ENCODE measurements at places on chromosomes 6 and 20.

DNA sequence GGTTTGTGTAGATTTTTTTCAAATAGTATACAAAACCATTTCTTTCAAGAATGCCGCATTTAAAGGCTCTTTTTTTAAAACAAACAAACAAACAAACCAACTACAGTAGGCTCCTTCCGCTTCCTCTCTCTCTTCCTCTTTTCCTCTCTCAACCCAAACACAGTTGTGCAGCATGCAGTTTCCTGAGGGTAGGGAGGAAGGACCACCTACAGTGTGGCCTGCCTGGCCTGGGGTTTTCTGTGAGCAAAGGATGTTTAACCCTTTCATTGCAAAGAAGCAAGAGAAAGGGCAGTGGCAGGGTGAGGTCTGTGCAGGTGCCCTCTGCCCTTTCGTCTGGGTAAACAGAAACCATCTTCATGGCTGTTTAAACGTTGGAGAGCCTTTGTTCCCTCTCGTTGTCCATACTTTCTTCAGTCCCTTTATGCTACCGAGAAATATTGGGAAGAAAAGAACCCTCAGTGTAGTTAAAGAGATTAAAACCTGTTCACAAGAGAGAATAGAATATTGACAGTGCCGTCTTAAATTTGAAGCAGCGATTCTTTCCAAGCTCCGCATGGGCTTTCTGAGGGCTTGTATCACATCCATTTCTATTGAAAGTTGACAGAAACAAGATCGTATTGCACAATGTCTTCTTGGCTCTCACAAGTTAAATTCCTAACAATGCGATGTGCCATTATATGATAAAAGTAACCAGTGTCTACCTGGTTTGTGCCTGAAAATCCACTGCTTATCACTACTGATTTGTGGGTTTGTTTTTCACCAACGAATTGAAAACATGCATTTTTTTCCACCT, 215.5 kb upstream of the SNX9 start:
- peak; percentile 71 for DNase-seq

DNA sequence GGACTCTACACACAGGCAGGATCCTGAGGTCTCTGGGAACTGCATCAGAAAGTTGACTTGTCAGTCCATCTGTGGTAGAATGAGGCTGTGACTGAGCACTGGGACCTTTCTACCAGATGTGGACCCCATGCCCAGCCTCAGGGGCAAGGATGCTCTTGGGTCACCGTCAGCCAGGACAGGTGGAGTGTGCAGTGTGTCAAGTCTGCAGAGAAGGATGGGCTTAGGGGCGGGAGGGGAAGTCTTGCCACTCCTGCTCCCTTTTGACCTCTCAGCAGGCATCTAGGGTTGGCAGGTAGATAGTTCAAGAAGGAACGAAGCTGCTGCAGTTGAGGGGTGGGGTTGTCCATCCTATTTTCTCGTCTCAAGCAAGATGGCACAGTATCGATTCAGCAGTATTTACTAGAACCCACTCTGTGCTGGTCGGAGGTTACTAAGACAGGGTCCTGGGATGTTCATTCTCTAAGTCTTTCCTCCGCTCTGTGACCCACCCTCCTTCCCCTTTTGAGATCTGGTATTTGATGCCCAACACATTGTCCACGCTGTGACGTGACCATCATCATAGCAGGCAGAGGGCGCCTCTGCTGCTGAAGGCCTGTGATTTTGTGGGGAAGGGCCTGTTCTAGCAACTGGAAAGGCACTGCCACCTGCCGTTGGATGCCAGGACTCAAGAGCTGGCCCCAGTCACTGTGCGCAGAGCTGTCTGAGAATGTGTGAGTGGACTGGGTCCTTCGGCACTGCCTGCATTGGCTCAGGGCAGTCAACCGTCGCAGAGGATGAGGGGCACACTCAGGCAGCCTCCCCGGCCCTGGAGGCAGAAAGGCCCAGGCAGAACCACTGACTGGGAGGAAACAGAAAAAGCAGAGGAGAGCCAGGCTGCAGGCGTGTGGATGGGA, 23.2 kb downstream of the RBCK1 start:
- peak; percentile 81 for DNase-seq

DNA sequence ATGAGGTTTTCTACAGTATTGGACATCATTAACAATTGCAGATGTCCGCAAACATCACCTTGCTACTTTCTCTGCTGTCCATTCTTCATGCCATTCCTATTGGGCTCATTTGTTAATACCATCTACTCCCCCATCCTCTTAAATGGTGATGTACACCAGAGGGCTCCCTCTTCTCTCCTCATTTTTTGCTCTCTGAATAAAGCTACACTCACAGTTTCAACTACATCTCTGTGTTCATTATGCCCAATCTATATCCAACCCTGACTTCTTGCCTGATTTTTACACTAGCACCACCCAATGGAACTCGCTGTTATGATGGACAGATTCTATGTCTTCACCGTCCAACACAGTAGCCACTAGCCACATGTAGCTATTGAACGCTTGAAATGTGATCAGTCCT, 288.1 kb upstream of the ID4 start:
- DNase-seq, result no peak

DNA sequence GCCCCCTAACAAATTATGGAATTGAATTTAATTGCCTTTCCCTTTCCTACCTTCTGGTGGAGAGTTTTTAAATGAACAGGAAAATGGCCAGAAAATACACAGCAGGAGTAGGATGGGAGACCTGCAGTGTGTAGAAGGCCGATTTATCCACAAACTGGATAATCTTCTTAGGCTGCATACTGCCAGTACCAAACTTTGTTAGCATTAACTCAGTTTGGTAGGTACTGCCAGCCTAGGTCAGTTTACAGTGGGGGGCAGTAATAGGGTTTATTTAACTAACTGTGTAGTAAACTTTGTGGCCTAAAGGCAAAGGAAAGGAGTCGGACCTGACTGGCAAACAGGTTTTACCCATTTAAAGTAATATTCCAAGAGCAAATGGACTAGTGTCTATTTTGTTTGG, 4.6 kb downstream of the NCOA3 start:
- peak; percentile 1 for DNase-seq

DNA sequence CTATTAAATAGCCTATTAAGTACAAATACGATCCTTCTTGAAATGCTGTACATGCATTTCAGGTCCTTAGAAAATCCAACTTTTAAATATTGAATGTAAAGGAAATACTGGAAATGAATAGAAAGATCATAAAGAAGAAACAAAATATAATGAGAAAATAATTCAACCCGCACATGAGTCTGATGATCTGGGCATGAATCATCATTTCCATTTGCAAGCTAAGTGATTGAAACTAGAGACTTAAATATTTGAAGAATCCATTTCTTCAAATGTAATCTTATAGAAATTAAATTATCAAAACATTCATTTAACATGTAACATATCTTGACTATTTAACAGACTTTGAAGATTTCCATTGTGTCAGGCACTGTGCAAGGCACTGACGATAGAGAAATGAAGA, 977.0 kb downstream of the TFAP2A start:
- no peak for DNase-seq

DNA sequence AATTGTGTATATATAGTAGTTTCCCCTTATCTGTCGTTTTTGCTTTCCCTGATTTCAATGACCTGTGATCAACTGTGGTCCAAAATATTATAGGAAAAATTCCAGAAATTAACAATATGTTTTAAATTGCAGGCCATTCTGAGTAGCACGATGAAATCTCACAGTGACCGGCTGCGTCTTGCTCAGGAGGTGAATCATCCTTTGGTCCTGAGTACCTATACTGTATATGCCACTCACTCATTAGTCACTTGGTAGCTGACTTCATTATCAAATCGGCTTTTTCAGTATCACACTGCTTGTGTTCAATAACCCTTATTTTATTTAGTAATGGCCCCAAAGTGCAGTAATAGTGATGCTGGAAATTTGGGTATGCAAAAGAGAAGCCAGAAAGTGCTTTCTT, 728.3 kb upstream of the EYS start:
- no peak for DNase-seq

DNA sequence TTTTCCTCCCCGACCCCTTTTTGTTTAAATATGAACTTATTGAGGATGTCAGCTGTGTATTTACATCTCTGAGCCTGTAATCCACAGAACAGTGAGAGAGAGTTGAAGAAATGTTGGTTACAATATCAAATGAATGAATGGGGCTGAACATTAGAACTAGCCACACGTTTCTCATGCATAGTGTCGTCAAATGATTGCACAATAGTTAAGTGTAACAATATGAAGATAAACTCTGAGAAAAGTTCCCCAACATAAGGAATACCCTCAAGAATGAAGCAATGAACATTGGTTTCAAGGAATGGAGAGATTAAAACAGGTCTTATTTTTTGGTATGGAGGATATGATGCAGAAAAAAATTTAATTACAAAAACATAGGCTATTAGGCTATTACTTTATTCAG, 100.5 kb upstream of the DTNBP1 start:
- no peak for DNase-seq

DNA sequence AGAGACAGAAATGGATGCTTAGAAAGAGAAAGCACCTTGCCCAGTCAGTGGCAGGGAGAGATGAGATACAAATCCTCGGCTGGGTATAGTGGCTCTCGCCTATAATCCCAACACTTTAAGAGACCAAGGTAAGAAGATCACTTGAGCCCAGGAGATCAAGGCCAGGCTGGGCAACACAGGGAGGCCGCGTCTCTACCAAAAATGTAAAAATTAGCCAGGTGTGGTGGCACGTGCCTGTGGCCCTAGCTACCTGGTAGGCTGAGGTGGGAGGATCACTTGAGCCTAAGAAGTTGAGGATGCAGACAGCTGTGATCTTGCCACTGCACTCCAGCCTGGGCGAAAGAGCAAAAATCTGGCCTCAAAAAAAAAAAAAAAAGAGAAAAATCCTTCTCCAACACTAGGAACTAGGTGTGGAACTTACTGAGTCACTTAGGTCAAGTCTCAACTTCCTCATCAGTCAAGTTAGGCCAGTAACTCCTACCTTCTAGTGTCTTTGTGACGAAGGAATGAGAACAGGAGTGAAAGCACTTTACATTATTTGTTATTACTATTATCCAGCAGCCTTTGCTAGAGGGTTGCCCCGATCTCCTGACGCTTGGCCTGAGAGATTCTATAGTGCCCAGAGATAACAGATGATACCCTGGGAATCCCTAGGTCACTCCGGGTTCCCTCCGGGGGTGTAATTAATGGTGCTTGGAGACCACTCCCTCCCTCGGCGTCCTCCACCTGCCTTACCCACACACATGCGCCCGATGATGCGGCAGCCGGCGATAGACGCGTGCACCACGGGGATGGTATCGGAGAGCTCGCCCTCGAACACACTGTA, 918 bp downstream of the EIF6 start:
- DNase-seq, result no peak

DNA sequence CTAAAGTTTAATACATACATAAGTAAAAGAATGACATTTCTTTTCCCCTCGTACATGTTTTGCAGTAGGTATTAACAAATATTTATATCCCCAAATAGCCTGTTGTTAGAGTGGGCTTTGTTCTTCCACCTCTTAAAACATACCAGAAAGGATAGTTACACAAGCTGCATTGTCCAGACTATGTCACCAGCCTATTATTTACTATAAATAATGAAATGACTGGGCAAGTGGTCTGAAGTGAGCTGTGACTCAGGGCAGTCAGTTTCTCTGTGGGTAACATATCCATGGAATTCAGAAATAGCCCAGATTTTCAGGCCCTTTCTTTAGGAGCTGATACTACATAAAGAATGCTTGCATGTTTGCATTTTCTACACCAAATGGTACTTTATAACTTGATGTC, 60.1 kb downstream of the FUT9 start:
- DNase-seq, result no peak

DNA sequence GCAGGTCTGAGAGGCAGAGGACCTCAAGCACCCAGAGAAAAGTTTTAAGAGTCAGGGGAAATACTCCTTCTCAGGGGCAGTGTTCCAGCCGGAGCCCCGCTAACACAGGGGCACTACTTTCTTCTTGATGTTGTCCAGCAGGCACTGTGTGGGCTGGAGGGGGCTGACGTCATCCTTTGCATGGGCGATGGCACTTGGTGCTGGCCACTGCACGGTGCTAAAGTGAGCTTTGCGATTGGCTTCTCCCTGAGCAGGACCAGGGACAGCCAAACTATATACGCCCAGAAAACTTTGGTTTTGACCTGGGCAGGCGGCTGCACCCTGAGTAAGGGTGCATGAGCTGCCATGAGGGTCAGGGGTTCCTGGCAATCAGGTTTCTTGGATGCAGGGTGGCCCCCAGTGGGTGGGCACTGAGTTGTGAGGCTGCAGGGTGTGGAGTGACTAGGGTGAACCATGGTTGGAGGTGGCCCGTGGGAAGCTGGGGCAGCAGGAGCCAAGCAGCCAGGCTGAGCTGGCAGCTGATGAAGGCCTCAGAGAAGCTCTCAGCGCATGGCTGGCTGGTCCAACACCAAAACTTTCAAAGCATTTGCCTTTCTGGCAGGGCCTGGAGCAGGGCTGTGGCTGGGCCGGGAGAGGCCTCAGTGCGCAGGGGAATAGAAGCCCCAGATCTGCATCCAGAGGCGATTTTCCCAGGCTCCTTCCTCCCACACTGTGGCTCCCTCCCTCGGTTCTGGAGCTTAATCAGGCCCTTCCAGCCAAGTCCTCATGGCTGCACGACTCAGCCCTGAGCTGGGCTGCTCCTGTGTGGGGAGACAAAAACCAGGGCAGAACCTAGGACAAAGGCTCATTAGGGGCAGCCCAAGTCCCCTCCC, 18.3 kb downstream of the MRPS18A start:
- peak; percentile 42 for DNase-seq

GRCh38 chr20:62405981-62406513, 1.0 kb downstream of the CABLES2 start:
- DNase-seq, result no peak

DNA sequence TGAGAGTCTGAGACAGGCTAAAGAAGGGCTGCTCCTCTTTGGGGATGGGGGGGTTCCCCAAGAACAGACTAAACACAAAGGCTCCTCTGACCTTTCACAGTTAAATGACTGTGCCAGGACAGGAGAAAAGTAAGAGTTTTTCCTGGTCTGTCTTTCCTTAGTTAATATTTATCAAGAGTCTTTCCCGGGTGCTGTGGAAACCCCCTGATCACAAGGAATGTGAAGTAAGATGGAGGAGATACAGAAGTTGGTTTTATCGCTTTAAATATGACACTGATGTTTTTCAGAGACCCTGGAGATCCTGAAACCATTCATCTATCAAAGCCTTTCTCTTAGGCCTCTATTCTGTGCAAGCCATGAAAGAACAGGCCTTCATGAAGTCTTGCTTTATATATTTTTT, 105.8 kb downstream of the RNF144B start:
- DNase-seq, result no peak

GRCh38 chr6:167210375-167211294, 52.9 kb upstream of the GPR31 start:
- DNase-seq, result no peak

DNA sequence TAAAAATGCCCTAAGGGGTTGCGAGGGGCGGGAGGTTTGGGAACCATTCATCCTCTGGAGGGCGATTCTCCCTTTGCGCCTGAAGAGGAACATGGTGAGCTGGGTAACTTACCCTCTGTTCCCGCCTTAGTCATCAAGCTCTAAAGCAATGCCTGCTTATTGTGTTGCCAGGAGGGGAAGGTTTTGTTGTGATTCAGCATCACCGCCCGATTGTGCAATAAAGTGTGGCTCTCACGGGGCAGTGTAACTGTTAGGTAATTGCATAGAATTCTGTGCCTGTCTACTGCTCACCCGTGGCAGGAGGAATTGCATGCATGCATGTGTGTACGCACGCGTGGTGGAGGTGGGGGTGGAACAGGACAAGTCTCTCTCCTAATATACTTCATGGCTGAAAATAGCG, 95.5 kb upstream of the AGPAT4 start:
- DNase-seq, result no peak

- DNase-seq, result peak; percentile 12
These were observed 113.3 kb upstream of the FRMD1 start for GRCh38 chr6:168192195-168192900.
